SJSA1 (cell line): ENCODE measurements at places on chromosomes 6 and 20. TPM values are rescaled to one million over a fixed set of nuclear protein-coding genes. Genes with fewer than 3 reads are reported as not detected.

GRCh38 chr6:113181164-113181563, 676.0 kb upstream of the MARCKS start:
- no peaks in the 10 kb centered on the region for H3K27me3 ChIP-seq
- peaks cover 38% of the 10 kb centered on the region for H3K4me1 ChIP-seq
- no peak overlapping the region for H3K4me3 ChIP-seq
- no peaks in the 10 kb centered on the region for H3K36me3 ChIP-seq
- H3K27ac ChIP-seq, result peak overlapping the region; percentile 95; the same call in 1 of the 2 replicates

Gene NRN1
- total RNA-seq, result 19.4 and 20.6 TPM in 2 replicates

Gene VGLL2
- total RNA-seq, result 0.05 TPM in 1 of 2 replicates, not detected in the other

GRCh38 chr6:38352636-38353035, 287.1 kb downstream of the BTBD9 start:
- H3K4me3 ChIP-seq, result no peak overlapping the region
- H3K4me1 ChIP-seq, result peaks cover 9% of the 10 kb centered on the region; the same call in 1 of the 2 replicates
- H3K36me3 ChIP-seq, result no peaks in the 10 kb centered on the region
- no peaks in the 10 kb centered on the region for H3K27me3 ChIP-seq

DNA sequence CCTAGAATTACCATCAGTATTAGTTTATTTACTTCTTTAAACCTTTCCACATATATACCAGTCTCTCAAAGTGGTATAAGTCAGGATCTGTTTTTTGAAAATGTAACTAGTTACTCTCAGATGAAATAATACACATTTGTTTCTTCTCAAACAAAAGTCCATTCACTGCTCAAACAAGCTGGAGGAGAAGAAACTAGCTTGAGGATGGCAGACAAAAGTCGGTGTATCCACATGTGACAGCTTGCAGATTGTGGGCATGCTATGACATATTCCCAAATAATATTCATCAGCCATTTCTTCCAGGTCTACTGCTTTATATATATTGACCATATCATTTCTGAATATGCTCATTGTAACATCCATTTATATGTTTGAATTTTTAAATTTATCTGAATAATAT, 197.4 kb upstream of the KCNQ5 start:
- H3K27me3 ChIP-seq, result no peaks in the 10 kb centered on the region
- H3K36me3 ChIP-seq, result no peaks in the 10 kb centered on the region
- DNase-seq, result no peak
- no peak overlapping the region for H3K27ac ChIP-seq
- H3K4me1 ChIP-seq, result no peaks in the 10 kb centered on the region
- no peak overlapping the region for H3K4me3 ChIP-seq

DNA sequence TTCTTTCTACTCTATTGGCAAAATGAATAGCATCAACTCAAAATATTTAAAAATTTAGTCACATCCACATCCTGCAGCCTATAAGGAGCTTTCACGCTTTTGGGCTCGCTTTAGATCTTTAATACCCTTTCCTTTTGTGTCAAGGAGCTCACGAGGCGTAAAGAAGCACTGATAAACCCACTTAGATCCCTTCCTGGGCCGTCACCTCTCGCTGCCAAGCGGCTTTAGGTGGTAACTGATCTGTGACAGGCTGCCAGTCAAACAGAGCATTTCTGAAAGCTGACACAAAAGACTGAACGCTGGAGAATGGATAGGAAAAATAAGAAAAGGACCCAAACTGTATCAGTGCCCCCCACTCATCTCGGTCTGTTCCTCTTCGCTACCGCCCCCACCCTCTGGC, 385.7 kb upstream of the MMS22L start:
- no peak for DNase-seq
- no peaks in the 10 kb centered on the region for H3K36me3 ChIP-seq
- no peak overlapping the region for H3K4me3 ChIP-seq
- H3K27ac ChIP-seq, result no peak overlapping the region
- peaks cover 12% of the 10 kb centered on the region for H3K4me1 ChIP-seq

DNA sequence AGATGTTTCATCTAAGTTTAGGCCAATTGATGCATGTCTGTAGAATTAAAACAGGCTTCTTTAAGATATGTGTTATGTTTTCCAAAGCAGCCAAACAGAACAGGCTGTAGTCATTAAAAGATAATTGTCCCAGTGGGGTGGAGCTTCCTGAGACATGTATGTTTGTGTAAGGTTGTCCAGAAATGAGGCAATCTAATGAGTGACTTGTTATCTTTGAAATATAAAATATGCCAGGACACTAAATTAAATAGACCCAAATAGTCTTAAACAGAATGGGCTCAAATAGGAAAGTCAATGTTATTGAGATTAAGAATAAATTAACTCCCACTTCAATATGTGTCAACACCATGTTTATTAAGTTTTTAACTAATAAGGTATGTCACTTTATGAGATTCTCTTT, 204.7 kb upstream of the RNF217 start:
- H3K27me3 ChIP-seq, result no peaks in the 10 kb centered on the region
- H3K4me1 ChIP-seq, result no peaks in the 10 kb centered on the region
- H3K4me3 ChIP-seq, result no peak overlapping the region
- DNase-seq, result no peak
- H3K36me3 ChIP-seq, result no peaks in the 10 kb centered on the region
- H3K27ac ChIP-seq, result no peak overlapping the region

GRCh38 chr20:595330-596308, 14.5 kb downstream of the TCF15 start:
- no peak for DNase-seq
- H3K4me1 ChIP-seq, result no peaks in the 10 kb centered on the region
- H3K27ac ChIP-seq, result no peak overlapping the region
- H3K36me3 ChIP-seq, result no peaks in the 10 kb centered on the region

Gene ZBTB46
- total RNA-seq, result 2.4 and 3.8 TPM in 2 replicates

- peaks cover 7% of the 10 kb centered on the region for H3K4me1 ChIP-seq
- no peaks in the 10 kb centered on the region for H3K36me3 ChIP-seq
- peaks cover 8% of the 10 kb centered on the region; the same call in 1 of the 2 replicates for H3K27me3 ChIP-seq
- no peak overlapping the region for H3K27ac ChIP-seq
- no peak for DNase-seq
Measured at GRCh38 chr6:151242420-151242861, 2.7 kb downstream of the AKAP12 start.

Gene TRIM40
- total RNA-seq, result not detected in 2 replicates

GRCh38 chr20:33353013-33353402, 48.3 kb downstream of the CDK5RAP1 start:
- no peak overlapping the region for H3K4me3 ChIP-seq
- DNase-seq, result no peak
- H3K27me3 ChIP-seq, result no peaks in the 10 kb centered on the region
- H3K4me1 ChIP-seq, result peaks cover 5% of the 10 kb centered on the region
- peaks cover under 1% of the 10 kb centered on the region; the same call in 1 of the 2 replicates for H3K36me3 ChIP-seq

DNA sequence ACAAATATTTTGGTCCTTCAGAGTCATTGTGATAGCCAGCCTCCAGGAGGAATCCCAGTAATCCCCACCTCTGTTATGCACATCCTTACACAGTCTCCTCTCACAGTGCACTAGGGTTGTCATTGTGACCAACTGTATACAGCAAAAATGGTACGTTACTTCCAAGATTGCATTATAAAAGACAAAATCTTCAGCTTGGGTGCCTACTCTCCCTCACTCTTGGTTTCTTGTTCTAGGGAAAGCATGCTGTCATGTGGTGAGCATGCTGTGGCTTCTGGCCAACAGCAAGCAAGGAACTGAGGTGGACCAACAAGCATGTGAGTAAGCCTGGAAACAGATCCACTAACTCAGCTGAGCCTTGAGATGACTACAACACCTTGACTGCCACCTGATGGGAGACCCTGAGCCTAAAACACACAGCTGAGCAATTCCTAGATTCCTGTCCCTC, 130.1 kb upstream of the DST start:
- peak; percentile 66 for DNase-seq
- H3K4me1 ChIP-seq, result peaks cover 44% of the 10 kb centered on the region
- H3K27me3 ChIP-seq, result no peaks in the 10 kb centered on the region

- peaks cover 3% of the 10 kb centered on the region; the same call in 1 of the 2 replicates for H3K27me3 ChIP-seq
- H3K36me3 ChIP-seq, result no peaks in the 10 kb centered on the region
- DNase-seq, result no peak
- no peak overlapping the region for H3K4me3 ChIP-seq
- no peaks in the 10 kb centered on the region for H3K4me1 ChIP-seq
- H3K27ac ChIP-seq, result no peak overlapping the region
Measured at GRCh38 chr6:124234801-124235200, 431.1 kb downstream of the NKAIN2 start.

DNA sequence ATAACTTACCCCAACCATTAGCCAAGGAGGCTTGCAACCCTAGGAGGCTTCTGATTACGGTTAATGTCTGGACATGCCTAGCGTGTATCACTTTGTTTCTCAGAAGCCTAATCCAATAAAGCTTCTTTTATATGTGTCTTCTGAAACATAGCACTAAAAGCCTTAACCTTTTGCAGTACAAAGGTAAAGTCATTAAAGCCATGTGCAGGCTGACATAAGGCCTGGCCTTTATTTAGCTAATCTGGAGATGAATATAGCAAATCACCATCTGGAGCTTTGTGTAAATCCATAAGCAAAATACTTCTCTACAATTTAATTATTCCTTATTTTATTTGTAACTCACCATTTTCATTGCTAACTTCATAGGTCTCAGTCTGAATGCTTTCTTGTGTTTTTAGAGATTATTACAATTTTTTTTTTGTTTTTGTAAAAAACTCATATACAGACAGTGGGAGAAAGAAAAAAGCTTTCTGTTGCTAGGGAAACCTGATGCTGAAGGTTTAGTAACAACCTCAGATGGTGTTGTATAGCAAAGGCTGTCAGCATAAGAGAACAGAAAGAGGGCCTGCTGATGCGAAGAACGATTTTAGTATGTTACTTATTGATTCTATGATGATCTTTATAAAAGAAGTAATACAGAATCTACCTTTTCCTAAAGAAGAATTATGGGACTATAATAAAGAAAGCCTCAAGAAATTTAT, at the start of gene EYS:
Gene EYS (minus strand): TSS at position 101 of the 701 bp plus-strand sequence. CDS start 211,816 bp downstream, outside the sequence.
- H3K27me3 ChIP-seq, result no peaks in the 10 kb centered on the region
- no peak within 1 kb of the TSS for H3K4me3 ChIP-seq
- H3K27ac ChIP-seq, result no peak within 1 kb of the TSS
- H3K36me3 ChIP-seq, result no peaks in the 10 kb centered on the region

Gene PHIP
- 18.5 and 20.0 TPM in 2 replicates for total RNA-seq

GRCh38 chr20:43404878-43405277, 52.8 kb upstream of the SRSF6 start:
- H3K27ac ChIP-seq, result no peak overlapping the region
- no peaks in the 10 kb centered on the region for H3K4me1 ChIP-seq
- no peak overlapping the region for H3K4me3 ChIP-seq
- no peak for DNase-seq

DNA sequence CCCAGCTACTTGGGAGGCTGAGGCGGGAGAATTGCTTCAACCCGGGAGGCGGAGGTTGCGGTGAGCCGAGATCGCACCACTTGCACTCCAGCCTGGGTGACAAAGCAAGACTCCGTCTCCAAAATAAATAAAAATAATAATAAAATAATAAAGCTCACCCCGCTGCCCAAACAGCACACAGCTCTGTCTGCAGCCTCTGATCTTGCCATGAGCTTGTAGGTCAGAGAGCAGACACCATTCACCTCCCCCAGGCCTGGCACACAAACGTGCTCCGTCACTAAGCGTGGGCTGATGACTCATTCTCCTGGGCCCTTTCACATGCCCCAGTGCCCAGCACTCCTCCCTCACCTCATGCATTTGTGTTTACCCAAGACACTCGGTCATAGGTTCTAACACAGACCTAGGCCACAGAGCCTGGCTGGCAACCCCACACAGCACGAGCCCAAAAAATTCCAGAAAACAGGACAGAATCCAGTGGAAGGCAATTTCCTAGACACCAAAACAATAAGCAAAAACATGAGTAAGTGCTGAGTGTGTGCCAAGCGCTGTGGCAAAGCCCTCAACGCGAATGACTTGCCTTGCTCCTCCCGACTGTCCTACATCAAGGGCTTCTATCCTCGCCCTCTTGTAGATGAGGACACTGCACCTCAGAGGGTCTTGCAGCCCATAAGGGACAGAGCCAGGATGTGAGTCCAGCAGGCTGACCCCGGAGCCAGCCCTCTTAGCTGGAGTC, 18.0 kb downstream of the ATP9A start:
- DNase-seq, result peak; percentile 90
- no peaks in the 10 kb centered on the region for H3K27me3 ChIP-seq
- no peak overlapping the region for H3K4me3 ChIP-seq
- H3K36me3 ChIP-seq, result no peaks in the 10 kb centered on the region

- no peaks in the 10 kb centered on the region for H3K4me1 ChIP-seq
- peaks cover 84% of the 10 kb centered on the region for H3K36me3 ChIP-seq
- no peaks in the 10 kb centered on the region for H3K27me3 ChIP-seq
- no peak for DNase-seq
- no peak overlapping the region for H3K27ac ChIP-seq
Measured at GRCh38 chr20:64000906-64001305, 20.0 kb downstream of the PRPF6 start.

DNA sequence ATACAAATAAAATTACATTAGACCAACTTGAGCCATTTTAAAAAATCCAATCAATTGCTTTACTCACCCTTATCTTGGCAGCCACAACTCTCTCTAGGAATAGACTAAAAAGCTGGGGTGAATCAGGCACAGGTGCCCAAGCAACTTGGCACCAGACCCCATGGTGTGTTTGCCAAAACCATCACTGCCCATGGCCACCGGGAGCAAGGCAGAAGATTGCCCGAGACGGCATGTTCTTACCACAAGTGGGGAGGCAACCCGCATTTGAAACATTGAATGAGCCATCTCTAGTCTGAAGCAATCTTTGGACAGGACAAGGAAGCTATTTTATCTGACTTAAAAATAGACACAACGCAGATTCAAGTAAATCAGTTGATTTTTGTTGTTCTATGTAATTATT, 69.0 kb downstream of the SMLR1 start:
- H3K4me3 ChIP-seq, result no peak overlapping the region
- no peak overlapping the region for H3K27ac ChIP-seq
- no peaks in the 10 kb centered on the region for H3K27me3 ChIP-seq
- no peak for DNase-seq

- DNase-seq, result no peak
- H3K36me3 ChIP-seq, result no peaks in the 10 kb centered on the region
- peaks cover 18% of the 10 kb centered on the region for H3K27me3 ChIP-seq
- H3K27ac ChIP-seq, result no peak overlapping the region
- H3K4me1 ChIP-seq, result no peaks in the 10 kb centered on the region
- no peak overlapping the region for H3K4me3 ChIP-seq
Measured at GRCh38 chr20:588932-589672, 21.0 kb downstream of the TCF15 start.

DNA sequence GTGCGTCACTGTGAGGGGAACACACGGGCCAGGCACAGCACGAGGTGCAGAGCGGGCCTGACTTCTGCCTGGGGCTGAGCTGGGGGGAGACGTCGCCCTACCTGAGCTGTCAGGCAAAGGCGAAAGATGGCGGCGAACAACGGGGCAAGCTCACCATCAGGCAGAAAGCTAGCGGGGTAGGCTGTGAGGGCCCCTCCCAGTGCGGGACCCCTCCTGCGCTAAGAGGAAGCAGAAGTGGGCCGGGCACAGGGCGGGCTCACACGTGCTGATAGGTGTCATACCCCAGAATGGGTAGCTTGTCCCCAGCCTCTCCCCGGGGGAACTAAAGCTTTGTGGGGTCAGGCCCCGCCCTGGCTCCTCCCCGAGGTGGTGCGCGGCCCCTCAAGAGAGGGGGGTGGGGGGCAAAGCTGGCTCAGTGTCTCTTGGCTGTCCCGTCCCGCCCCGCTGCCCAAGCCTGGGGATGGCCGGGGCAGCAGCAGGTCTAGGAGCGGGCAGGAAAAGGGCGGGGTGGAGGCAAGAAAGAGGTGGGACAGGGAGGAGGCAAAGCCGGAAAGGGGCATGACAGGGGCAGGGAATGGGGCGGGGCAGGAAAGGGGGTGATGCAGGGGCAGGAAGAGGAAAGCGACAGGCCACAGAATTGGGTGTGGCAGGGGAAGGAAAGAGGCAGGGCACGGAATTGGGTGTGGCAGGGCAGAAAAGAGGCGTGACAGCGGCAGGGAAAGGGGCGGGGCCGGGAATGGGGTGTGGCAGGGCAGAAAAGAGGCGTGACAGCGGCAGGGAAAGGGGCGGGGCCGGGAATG, 14.7 kb downstream of the UCKL1 start:
- no peaks in the 10 kb centered on the region for H3K4me1 ChIP-seq
- no peak overlapping the region for H3K4me3 ChIP-seq
- H3K36me3 ChIP-seq, result peaks cover 74% of the 10 kb centered on the region
- no peak overlapping the region for H3K27ac ChIP-seq
- DNase-seq, result no peak
